ENCODE measurements at places on chromosomes 2 and 18. TPM values are rescaled to one million over a fixed set of nuclear protein-coding genes. Genes with fewer than 3 reads are reported as not detected.

DNA sequence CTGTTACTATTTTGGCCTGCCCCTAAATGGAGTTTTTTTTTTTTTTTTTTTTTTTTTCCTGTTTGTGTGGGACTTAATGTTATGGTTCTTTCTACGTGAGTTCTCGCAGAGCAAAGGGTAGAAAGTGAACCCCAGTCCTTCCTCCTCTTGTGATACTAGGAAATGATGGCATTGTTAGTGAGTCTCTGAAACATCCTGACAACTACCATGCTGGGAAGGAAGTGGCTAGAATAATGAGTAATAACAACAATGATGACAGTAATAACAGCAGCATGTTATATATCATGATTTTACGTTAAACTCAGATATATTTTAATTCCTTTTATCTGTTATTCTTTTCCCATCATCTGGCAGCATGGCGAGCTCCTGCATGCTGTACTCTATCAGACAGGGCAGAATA, 216.2 kb upstream of the LINC00305 start:
- no peak for DNase-seq

- no peak for DNase-seq
Measured at GRCh38 chr2:221112744-221113143, 459.4 kb downstream of the EPHA4 start.

GRCh38 chr18:6374340-6374739, 40.4 kb downstream of the L3MBTL4 start:
- no peak for DNase-seq

DNA sequence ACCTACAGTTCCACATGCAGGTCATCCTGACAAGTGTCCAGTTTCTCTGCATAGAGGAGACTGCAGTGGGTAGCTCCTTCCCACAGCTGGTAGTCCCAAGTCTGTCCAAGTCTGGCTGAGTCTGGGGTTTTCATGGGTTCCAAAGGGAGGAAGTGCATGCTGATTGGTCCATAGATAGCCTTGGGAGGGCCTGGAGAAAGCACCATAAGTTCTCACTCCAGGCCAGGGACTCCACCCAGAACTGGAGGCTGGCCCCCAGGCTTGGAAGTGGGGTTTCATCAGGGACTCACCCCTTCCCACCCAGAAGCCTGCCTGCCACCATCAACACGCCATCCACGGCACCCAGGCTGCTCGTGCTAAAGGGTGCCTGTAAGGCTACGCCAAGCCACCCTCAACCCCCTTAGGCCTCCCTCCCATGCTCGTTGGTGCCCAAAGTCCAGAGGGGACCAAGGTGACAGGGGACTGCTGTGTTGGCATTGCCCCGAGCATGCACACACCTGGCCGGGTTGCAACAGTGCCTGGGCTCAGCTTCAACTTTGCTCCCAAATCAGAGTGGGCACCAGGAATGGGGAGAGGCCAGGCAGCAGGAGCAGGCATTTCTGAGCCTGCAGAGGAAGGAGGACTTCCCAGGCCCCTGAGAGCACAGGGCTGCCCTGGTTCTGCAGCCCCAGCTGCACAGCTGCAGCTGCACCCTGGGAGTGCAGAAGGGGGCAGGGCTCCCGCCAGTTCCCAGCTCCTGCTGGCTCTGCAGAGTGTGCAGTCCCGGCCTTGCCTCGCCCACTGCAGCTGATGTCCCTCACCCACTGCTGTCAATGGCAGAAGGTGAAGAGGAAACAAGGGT, 116.5 kb upstream of the MAP2 start:
- no peak for DNase-seq

DNA sequence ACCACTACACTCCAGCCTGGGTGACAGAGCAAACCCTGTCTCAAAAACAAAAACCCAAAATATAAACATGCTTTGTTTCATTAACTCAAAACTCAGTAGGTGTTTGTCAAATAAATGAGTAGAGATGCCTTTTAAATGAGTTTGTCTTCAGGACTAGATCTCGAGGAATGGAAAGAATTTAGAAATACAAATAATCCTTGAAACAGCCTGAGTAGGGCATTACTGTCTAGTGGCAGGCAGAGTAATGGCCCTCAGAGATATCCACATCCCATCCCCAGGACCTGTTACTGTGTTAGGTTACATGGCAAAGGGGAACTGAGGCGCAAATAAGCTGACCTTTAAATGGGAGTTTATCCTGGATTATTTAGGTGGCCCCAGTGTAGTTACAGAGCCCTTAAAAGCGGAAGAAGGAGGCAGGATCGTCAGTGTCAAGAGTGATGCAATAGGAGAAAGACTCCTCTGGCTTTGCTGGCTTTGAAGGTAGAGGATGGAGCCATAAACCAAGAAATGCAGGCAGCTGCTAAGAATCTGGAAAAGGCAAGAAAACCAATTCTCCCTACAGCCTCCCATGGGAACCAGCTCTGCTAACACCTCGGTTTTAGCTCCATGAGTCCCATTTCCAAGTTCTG, 63.0 kb downstream of the CABLES1 start:
- DNase-seq = no peak

GRCh38 chr2:212517693-212518092, 20.9 kb downstream of the ERBB4 start:
- no peak for DNase-seq

DNA sequence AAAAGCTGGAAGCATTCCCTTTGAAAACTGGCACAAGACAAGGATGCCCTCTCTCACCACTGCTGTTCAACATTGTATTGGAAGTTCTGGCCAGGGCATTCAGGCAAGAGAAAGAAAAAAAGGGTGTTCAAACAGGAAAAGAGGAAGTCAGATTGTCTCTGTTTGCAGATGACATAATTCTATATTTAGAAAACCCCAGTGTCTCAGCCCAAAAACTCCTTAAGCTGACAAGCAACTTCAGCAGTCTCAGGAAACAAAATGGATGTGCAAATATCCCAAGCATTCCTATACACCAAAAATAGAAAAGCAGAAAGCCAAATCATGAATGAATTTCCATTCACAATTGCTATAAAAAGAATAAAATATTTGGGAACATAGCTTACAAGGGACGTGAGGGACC, 11.1 kb downstream of the SLC8A1 start:
- no peak for DNase-seq

DNA sequence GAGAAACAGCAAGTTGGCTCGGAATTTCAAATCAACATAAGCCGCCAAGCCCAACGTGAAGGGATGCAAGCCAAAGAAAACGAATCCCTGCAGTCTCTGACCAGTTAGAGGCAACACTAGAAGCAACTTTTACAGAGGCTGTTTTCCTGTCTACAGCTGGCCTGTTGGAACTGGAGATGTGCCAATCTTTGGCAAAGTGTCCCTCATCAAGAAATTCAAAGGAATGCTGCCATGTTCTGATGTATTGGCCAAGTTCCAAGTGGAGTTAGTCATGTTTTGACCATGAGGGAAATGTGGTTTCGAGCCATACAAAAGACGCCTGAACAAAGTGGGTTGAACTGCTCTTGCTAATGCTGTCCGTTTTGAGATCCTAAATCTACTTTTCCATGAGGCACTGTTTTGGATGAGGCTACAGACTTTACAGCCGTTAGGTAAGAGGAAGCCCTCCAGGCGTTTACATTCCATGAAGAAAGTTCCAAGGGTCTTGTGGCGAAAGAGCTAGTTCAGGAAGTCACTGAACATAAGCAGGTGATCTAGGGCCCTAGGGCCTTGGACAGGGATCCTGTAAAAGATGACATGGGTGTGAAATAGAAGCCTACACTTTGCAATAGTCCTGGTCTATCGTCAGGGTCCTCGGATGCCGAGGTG, 140.7 kb upstream of the PXDN start:
- no peak for DNase-seq

SMC6 gene
- 11.5 TPM for polyA plus RNA-seq

TPO gene
- 0.30 TPM for polyA plus RNA-seq

Measured in CD4-positive, CD25-positive, alpha-beta regulatory T cell (primary cell).